ENCODE measurements at places on chromosomes 5 and 9.
A peak's percentile ranks its signal among the peaks of the same experiment; 100 is the strongest.

GRCh38 chr5:137016783-137017324 lies 482.3 kb downstream of the SPOCK1 start:
- no peak for DNase-seq

DNA sequence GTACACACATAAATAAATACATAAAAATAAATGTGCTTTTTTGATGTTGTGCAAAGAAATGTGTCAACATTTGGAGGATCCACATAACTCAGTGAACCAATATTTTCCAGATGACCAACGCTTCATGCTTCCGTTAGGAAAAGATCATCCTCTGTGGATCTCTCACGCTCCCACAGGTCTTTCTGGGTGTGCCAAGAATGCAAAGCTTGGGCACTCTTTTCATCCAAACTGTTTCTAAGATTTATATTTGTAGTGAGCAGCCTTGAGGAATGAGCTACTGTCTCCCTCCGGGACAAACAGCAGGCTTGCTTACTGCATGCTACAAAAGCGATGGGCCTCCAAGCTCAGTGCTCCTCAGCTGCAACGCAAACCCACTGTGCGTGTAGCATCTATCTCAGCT lies 46.2 kb upstream of the RUFY1 start:
- no peak for DNase-seq

- DNase-seq: peak; percentile 35
These were observed 110.6 kb downstream of the PAM start for GRCh38 chr5:102865510-102866236.

DNA sequence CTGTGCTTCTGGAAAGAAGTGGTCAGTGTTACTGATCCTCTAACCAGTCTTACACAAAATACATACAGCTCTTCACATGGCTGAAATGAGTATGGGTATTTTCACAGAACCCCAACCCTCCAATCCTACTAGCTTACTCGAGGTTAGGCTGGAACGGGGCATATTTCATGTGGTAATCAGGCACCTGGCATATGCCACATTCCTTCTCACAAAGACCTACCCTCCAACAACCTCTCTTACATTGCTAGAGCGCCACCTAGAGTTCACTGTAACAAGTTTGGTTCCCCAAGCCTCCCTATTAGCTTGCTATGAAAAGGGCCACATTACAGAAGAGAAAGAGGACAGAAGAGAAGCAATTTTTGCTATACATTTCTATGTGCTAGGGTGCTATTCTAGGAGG lies 597.3 kb downstream of the PRELID2 start:
- DNase-seq: peak; percentile 8

- DNase-seq: no peak
These were observed 47.0 kb upstream of the HOMER1 start for GRCh38 chr5:79560771-79561524.

DNA sequence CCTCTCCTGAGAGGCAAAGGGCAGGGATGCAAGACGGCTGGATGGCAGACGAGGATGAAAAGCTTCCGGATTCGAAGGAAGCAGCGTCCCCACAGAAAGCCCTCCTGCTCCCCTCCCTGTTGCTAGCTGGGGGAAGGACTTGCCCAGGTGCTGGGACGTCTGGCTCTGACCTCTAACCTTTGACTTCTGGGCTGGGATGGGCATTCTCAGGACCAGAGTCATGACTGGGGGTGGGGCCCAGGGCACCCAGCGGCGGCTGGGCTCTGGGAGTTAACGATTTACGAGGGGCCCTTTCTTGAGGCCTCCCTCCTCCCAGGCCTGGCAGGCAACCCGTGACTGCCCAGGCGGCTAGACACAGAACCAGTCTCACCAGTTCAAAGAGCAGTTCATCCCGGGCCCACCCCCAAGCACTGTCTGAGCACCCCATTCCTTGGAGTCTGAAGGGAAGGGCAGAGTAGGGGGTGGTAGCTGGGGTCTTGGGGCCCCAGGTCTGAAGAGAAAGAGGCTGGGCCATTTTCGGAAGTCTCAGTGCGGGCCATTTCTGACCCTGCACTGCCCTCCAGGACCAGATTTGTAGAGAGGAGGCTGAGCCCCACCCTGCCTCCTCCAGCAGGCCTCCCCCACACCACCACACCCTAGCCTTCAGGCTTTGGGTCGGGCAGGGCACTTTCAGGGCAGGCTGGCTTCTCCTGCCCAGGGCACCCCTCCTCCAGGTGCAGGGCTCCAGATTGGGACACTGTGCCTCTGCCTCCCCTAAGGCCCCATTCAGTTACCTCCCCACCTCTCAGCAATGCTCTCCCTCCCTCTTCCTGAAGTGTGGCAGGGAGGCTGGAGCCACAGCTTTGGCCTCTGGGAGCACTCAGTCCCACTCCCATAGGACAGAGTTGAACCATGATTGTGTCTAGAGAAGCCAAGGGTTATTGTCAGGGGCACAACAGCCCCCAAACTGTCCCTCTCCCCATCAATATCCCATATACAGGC lies 5.0 kb upstream of the CXXC5 start:
- no peak for DNase-seq

GRCh38 chr5:103283120-103283519 lies 24.6 kb downstream of the MACIR start:
- no peak for DNase-seq

GRCh38 chr5:150353032-150353675 lies 4.3 kb upstream of the TCOF1 start:
- no peak for DNase-seq

GRCh38 chr9:114207034-114207810 lies 51.9 kb downstream of the COL27A1 start:
- peak; percentile 35 for DNase-seq

GRCh38 chr5:141040093-141040770 lies 10.9 kb upstream of the PCDHB1 start:
- DNase-seq: peak; percentile 80
